ENCODE measurements at places on chromosomes 11 and 22.

DNA sequence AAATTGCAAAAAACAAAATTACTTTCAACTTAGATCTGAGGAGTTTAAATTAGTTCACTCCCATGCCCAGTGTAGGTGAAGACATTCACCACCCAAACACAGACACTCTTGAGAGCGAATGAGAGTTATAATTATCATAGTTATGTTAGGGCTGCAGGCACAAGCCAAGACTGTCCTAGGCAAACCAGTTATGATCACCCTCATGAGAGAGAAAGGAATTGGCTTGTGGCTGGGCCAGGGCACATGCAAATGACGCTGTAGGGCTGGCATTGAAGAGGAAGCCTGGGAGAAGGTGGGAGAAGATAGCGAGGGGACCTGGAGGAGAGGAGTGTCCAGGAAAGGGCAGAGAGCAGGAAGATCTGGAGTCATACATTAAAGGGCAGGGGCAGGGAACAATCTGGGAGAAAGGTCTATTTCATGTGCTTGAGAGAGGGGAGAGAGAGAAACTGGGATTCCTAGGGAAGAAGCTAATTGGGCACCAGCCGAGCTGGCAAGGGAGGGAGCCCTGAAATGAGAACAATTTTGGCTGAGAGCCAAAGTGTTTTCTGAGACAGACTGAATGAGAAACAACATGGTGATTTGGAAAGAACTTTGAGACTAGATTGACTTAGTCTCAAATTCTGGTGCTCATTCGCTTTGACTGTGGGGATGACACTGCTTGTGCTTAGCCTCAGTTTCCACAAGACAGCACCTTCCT lies 279.9 kb downstream of the KIRREL3 start:
- no peak for DNase-seq

GRCh38 chr22:43228330-43228729 lies 41.4 kb upstream of the TTLL12 start:
- DNase-seq = peak; percentile 10

GRCh38 chr11:29844031-29844430 lies 172.8 kb downstream of the KCNA4 start:
- DNase-seq = no peak

GRCh38 chr11:82732734-82733443 lies 775 bp downstream of the FAM181B start:
- DNase-seq = no peak

Data from CD4-positive, alpha-beta T cell treated with Interleukin-12 subunit alpha and Interleukin-12 subunit beta, for 1 hour (primary cell).